Pancreas (tissue), 10 donors: ENCODE measurements at places on chromosomes 11 and 22. TPM values are rescaled to one million over a fixed set of nuclear protein-coding genes. Genes with fewer than 3 reads are reported as not detected.

GRCh38 chr11:18709414-18709813, 10.8 kb downstream of the TMEM86A start:
- no peak overlapping the region for H3K27ac ChIP-seq
- H3K4me1 ChIP-seq = peaks cover 9% of the 10 kb centered on the region
- H3K4me3 ChIP-seq = no peak overlapping the region

DNA sequence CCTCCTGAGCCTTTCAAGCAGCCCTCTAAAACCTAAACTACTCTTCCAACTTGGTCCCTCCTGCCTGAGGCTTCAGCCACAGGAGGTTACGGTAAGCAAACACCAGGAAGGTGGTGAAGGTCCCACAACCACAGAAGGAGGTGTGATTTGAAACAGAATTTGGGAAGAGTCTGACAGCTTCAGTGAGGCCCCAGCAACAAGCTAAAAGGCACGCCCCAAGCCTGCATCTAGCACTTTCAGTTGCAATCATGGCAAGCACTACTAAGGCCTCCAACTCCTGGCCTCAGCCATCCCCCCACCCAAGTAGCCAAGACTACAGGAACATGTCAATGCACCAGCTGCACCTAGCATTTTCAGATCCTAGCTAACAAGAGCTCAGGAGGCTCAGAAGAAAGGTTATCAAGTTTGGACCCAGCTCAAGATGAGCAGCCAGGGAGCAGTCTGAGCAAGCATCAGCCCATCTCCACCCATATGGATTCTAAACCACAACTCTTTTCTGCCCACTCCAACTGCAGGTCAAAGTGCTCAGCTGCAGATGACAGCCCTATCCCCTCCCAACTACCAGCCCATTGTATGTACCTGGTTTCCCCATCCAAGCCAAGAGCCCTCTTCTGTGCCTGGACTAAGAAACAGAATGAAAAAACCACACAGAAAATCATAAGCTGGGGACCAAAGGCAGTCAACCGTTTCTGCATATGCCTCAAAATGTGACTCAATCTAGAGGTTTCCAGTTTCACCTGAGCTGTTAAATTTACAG, 10.4 kb upstream of the AHNAK start:
- peak overlapping the region; percentile 65 for H3K27ac ChIP-seq
- H3K4me3 ChIP-seq = no peak overlapping the region
- H3K36me3 ChIP-seq = peaks cover 19% of the 10 kb centered on the region
- DNase-seq = no peak
- peaks cover 39% of the 10 kb centered on the region for H3K4me1 ChIP-seq

GRCh38 chr11:118902336-118903203, 18.9 kb downstream of the CXCR5 start:
- DNase-seq = peak; percentile 52
- H3K27ac ChIP-seq = no peak overlapping the region
- no peak overlapping the region for H3K4me3 ChIP-seq
- peaks cover 4% of the 10 kb centered on the region for H3K4me1 ChIP-seq

SLC5A12 gene
- 0.24 TPM for total RNA-seq

DNA sequence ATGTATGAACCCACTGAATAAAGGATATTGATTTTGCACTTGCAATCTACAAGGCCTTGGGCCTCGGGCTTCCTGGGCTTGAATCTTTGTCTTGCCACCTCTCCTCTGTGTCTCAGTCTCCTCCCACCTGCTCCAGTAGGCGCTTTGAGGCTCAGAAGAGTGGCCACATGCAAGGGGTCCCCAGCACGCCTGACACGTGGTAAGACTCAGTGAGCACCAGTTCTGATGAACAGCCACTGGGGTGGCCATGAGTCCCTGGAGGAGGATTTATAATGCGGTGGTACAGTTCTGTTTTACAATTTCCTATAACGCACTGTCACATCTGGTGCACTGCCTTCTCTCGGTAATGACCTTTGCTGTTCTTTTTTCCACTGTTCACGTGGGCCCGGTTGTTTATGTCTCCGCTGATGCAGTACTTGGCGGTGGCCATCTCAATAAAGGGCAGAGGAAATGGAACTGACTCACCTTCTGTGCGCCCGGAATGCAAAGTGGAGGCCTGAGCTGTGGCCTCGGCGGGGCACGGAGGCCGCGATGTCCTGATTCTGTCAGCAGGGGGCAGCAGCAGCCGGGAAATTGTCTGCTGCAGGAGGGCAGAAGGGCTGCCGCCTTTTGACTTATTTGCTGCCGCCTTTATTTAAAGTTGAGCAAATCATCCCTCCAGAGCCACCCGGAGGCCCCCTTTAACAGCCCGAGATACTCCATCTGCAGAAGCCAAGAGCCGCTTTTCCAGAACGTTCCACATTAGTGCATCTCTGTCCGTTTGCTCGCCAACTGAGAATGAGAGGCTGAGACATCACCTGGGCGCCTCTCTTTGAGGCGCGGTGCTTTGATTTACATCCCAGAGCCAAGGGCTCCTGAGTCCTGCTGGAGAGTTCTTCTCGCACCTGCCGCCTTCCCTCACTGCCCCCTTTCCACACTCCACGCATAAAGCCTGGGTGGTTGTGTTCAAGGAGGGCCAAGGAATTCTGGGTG, 6.0 kb upstream of the IFT27 start:
- H3K36me3 ChIP-seq = no peaks in the 10 kb centered on the region
- no peaks in the 10 kb centered on the region for H3K27me3 ChIP-seq
- H3K27ac ChIP-seq = no peak overlapping the region
- no peaks in the 10 kb centered on the region for H3K4me1 ChIP-seq
